Activated T-helper 2 cell treated with anti-CD3 and anti-CD28 coated beads, Interferon-gamma antibody, Interleukin-2, Interleukin-4, amounts not matched to agents 10 μg/mL and 5 μg/mL and 100 μg/mL, durations not matched to agents 14 hours and 24 hours and 36 hours (primary cell): ENCODE measurements at places on chromosomes 2 and 18. TPM values are rescaled to one million over a fixed set of nuclear protein-coding genes. Genes with fewer than 3 reads are reported as not detected.
A peak's percentile ranks its signal among the peaks of the same experiment; 100 is the strongest.

- DNase-seq: no peak
Observed at GRCh38 chr18:21998486-21998885, 170.9 kb upstream of the GATA6 start.

The PROM2 gene
- 0.59 and 1.1 TPM in 2 replicates for total RNA-seq

DNA sequence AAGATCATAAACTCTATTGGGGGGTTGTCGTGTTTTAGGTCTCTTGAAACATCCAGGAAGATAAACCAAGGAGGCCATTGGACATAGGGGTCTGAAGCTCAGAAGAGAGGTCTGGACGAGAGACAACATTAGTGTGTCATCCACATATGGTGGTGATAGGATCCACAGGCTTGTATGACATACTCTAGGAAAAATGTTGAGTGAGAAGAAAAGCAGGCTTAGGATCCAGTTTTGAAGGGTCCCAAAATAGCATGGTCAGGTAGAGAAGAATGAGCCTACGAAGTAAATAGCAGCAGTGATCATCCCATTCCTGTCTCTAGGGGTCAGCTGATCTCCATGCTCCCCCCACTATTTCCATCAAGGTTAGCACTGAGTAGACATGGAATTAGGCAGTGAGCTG lies 166.8 kb downstream of the ANKRD30B start:
- DNase-seq: no peak

- DNase-seq: no peak
Observed at GRCh38 chr2:69226903-69227302, 160.1 kb downstream of the GFPT1 start.

The SIGLEC15 gene
- not detected in 2 replicates for total RNA-seq

DNA sequence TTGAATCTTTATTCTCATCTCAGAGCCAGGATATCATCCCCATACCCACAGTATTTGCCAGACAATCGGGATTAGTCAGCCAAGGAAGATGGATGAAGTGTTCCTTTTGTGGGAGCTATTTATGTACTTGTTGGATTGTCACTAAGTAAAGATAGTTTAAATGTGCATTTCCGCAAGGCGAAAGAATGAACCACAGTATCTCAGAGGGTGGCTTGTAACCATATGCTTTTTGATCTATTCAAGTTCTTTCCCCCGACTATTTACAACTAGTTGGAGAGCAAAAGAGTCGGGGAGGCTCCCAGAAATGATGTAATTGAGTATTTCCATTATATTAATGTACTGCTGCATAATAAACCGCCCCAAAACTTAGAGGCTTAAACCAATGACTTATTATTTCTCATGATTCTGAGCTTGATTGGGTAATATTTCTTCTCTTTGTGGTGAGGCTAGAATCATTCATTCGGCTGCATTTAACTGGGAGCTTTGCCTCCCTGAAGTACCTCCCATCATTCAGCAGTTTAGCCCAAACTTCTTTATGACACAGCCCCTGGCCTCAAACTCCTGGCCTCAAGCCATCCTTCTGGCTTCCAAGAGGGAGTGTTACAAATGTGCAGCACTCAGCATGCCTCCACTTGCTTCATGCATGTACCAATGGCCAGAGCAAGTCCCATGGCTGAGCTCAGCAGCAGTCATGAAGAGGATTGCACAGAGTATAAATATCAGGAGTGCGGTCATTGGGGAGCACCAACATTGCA lies 423.7 kb downstream of the METTL4 start:
- no peak for DNase-seq

DNA sequence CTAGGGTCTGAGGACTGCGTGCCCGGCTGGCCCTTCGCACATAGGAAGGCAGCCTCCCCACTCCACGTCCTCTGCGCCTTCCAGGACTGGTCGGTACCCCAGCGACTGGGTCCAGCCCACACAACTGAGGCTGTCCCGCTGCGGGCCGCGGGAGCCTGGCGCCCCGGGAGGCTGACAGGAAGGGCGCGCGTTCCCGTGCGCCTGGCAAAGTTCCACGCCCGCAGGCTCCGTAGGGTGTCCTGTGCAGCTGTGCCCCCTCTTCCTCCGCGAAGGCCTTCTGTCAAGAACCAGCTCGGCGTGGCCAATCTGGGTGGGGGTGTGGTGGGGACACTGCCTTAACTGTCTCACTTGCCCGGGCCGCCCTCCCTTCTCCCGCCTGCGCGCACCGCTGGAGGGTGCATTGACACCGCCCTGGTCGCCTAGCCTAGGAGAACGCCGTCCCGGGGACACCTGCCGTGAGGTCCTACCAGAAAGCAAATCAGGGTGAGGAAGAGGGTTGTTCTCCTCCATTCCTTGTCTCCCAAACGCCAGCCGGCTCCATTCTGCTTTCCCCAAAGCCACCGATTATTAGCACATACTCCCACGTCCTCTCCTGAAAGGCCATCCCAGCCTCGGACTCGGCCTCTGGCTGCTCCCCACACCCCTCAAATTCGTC lies 618 bp upstream of the LYPD1 start:
- no peak for DNase-seq

GRCh38 chr18:76592981-76593381 lies 97.9 kb upstream of the ZNF516 start:
- no peak for DNase-seq

DNA sequence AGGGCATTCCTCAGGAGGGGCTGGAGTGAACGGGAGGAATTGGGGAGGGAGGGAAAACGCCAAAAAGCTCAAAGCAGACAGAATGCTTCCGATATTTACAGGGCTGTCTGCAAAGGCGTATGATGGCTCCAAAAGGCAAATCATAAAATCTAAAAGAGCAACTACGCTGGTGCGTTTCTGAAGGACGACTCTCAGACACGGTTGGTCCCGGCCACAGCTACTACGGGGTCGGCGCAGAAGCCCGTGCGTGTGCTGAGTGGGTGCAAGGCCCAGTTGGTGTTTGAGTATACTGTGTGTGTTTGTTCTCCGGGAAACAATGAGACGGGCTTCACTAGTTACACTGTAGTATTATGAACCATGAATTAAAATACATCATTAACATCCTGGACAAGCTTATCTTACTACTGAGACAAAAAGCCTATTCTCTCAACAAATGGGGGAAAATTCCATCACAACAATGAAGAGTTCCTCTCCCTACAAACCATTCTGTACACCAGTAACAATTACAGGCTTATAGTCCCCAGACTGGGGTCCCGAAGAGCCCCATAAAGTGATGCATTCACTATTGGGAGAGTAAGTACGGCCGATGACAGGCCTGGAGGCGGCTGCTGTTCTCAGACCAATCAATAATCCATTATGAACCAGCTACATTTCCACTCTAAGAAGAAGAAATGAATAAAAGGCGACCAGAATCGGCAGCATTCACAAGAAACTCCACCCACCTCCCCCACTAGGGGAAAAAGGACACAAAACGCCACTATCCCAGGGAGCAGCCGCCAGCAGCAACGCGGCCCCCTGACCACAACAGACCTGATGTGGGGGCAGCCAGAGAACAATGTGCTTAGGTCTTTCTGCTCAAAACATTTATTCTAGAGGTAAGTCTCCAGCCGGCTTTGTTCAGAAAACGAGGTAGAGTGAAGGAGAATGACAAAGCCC lies 43.4 kb downstream of the ZNF516 start:
- peak; percentile 2 for DNase-seq

DNA sequence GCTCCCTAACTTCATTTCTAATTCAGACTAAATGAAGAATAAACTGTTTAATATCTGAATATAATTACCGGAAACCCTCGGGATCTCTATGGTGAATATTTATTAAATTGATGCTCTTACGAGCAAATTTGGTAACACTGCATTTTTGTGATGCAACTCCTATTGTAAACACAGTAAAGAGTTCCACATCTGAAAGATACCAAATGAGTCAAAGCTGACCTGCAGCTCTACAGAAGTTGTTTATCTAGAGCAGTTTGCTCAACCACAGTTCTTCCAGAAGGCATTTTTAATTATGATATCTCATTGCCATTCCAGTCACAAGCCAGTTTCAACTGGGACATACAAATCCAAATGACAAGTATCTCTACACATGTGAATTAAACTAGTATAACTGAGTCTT lies 129.7 kb downstream of the PKP4 start:
- DNase-seq: no peak
